ENCODE measurements at places on chromosomes 3 and 15. TPM values are rescaled to one million over a fixed set of nuclear protein-coding genes. Genes with fewer than 3 reads are reported as not detected.
A peak's percentile ranks its signal among the peaks of the same experiment; 100 is the strongest.

GRCh38 chr3:156366559-156366958, 188.4 kb downstream of the SSR3 start:
- H3K27me3 ChIP-seq: peaks cover 14% of the 10 kb centered on the region
- no peaks in the 10 kb centered on the region for H3K36me3 ChIP-seq
- no peak for DNase-seq
- no peaks in the 10 kb centered on the region for H3K4me1 ChIP-seq
- no peak overlapping the region for H3K4me3 ChIP-seq

Gene SPRED1
- 29.6 TPM for total RNA-seq

- H3K4me1 ChIP-seq: no peaks in the 10 kb centered on the region
- no peaks in the 10 kb centered on the region for H3K36me3 ChIP-seq
- H3K4me3 ChIP-seq: no peak overlapping the region
- H3K27me3 ChIP-seq: no peaks in the 10 kb centered on the region
- no peak overlapping the region for H3K27ac ChIP-seq
These were observed 641.9 kb downstream of the OTOL1 start for GRCh38 chr3:162138509-162138908.

Gene EDEM1
- 44.6 TPM for total RNA-seq

DNA sequence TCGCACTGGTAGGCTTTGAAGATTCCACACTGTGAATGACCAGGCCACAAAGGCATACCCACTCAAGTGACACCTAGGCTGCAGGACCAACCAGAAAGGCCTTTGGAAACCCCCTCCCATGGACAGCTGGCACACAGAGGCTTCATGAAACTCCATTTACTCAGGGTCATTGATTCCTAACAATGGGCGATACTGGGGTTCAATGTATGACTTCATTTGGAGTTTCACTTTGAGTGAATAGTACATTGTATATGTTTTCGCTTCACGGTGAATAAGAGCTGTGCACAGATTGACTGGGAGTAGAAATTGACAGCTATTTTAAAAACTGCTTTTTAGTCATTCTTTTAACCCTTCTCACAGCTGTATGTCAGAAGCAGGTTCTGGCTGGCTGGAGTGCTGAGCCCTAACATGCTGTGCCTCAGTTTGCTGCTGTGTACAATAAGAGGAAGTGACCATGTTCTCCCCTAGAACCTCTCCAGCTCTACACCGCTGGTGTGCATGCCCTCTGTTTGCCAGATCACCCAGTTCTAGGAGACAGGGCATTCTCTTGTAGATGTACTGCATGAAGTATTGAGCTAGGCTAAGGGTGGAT, 15.4 kb upstream of the CX3CR1 start:
- no peak for DNase-seq
- no peak overlapping the region for H3K4me3 ChIP-seq
- H3K27ac ChIP-seq: no peak overlapping the region
- H3K36me3 ChIP-seq: no peaks in the 10 kb centered on the region
- H3K27me3 ChIP-seq: no peaks in the 10 kb centered on the region

- no peak for DNase-seq
- no peaks in the 10 kb centered on the region for H3K36me3 ChIP-seq
- H3K4me3 ChIP-seq: no peak overlapping the region
- no peak overlapping the region for H3K27ac ChIP-seq
- no peaks in the 10 kb centered on the region for H3K27me3 ChIP-seq
These were observed 99.5 kb downstream of the ZNF621 start for GRCh38 chr3:40624189-40624769.

DNA sequence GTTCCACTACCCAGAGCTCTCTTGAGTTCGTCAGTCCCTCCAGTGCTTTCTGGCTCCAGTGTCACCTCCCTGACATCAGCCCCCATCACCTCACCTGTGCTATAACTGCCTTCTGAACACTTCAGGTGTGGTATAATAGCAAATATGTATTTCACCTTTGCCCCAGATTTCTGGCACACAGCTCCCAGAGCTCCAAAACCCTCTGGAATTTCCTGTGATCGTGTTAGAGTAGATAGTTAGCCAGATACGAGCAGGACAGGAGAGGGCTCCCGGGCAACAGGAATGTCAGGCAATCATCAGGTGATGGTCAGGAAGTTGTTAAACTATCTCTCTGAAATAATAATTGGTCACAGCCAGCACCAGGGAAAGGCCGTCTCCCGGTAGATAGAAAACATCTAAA, 22.6 kb upstream of the LIMD1 start:
- no peak overlapping the region for H3K27ac ChIP-seq
- H3K4me1 ChIP-seq: no peaks in the 10 kb centered on the region
- no peaks in the 10 kb centered on the region for H3K36me3 ChIP-seq

DNA sequence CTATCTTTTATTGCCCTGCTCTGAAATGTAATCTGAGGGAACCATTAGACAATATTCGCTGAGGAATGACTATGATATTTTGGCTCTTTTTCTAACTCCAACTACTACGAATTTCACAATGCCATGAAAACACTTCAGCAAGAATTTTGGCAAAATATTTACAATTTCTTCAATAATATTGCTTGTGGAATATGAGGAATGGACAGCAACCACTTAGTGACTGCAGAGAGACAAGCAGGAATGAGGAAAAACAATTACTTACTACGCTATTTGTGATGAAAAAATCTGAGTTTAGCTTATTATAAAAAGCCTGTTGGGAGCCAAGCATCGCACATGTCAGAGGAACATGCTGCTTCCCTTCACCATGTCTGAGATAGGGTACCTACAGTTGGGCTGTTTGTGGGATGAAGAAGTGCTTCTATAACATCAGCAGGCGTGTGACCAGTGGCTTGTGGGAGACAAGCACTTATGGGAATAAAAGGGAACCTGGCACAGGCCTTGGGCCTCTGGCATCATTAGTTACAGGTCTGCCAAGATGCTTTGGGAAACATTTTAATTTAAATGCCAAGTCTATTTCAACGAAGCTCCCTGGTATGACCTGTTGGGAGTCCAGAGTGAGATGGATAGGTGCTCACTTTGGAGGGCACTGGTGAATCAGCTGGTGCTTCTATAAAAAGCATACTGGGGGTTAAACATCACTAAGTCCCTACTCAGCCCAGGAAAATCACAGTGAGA, 2.7 kb upstream of the PLCL2 start:
- no peak overlapping the region for H3K27ac ChIP-seq
- no peak for DNase-seq
- no peaks in the 10 kb centered on the region for H3K4me1 ChIP-seq
- H3K27me3 ChIP-seq: no peaks in the 10 kb centered on the region
- H3K4me3 ChIP-seq: no peak overlapping the region

Gene TF
- total RNA-seq: 9.5 TPM

DNA sequence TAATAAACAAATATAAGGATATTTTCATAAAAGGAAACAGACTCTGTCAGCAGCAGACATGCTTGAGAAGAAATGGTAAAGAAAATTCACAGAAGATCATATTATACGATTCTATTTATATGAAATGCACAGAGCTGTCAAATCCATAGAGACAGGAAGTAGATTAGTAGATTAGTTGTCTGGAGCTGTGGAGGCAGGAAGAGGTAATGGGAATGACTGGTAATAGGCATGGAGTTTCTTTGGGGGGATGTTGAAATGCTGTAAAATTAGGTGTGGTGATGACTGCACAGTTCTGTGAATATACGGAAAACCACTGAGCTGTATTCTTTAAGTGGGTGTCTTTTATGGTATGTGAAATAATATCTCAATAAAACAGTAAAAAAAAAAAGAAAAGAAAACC, 35.3 kb downstream of the CEP152 start:
- no peaks in the 10 kb centered on the region for H3K4me1 ChIP-seq
- no peaks in the 10 kb centered on the region for H3K27me3 ChIP-seq
- H3K36me3 ChIP-seq: peaks cover 5% of the 10 kb centered on the region
- no peak overlapping the region for H3K27ac ChIP-seq

DNA sequence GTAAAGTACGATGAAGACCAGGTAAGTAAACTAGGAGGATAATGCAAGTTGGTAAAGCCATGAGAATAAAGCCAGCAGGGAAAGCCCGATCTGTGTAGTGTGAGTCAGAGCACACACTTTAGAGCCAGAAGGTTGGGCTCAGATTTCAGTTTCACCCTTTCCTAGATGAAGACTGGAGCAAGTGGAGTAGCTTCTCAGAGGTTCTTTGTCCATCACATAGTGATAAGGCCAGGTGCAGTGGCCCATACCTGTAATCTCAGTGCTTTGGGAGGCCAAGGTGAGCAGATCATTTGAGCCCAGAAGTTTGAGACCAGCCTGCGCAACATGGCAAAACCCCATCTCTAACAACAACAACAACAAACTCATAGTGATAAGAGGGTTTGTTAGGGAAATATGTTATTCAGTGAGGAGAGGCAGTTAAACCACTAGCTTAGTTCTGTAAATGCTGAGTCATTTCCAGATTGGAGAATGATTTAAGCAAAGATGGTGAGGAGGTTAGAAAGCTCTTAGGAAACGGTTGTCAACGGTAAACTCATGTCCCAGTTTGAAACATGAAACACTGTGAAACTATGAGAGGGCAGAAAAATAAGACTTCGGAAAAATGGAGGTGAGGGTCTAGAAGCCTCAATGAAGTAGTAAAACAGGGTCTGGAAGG, 39.0 kb downstream of the IL12A start:
- H3K4me1 ChIP-seq: no peaks in the 10 kb centered on the region
- H3K4me3 ChIP-seq: no peak overlapping the region
- no peaks in the 10 kb centered on the region for H3K36me3 ChIP-seq
- no peaks in the 10 kb centered on the region for H3K27me3 ChIP-seq
- H3K27ac ChIP-seq: no peak overlapping the region
- DNase-seq: no peak

- no peaks in the 10 kb centered on the region for H3K36me3 ChIP-seq
- no peak overlapping the region for H3K27ac ChIP-seq
- DNase-seq: no peak
These were observed 175.4 kb upstream of the NR2E3 start for GRCh38 chr15:71634820-71635560.

DNA sequence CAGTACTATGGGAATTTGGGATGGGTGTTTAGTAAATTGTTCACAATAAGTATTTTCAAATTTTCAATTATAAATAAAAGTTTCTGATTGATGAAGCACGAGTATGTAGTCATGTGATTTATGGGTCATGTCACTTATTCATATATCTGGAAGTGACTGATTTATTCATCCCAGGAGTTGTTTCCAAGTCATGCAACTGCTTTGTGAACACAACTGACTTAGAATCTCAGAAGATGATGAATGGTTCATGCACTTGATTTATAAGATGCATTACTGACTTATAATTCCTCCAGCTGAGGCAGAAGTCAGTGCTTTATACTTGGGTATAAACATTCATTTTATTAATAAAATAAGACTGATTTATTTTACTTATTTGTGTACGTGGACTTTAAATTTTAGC, 137.8 kb upstream of the CBLB start:
- no peak overlapping the region for H3K4me3 ChIP-seq
- DNase-seq: no peak
- no peaks in the 10 kb centered on the region for H3K4me1 ChIP-seq
- H3K27me3 ChIP-seq: no peaks in the 10 kb centered on the region
- no peak overlapping the region for H3K27ac ChIP-seq

DNA sequence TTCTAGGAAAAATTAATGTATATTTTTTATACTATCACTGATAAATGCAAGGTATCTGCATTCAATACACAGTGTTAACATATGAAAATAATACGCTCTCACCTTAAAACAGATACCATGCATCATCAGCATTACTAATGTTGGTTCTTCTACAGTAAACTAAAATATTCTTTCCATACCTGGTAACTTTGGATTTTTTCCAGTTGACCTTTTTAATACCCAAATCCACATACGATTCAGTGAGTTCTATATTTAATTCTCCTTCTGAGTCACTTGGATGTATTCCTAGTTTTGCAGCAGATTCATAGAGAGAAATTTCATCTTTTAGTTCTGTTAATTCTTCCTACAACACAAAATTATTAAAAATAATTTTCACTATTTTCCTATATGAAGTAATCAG, 29.9 kb downstream of the CEP152 start:
- no peak overlapping the region for H3K4me3 ChIP-seq
- H3K4me1 ChIP-seq: no peaks in the 10 kb centered on the region
- H3K36me3 ChIP-seq: peaks cover 18% of the 10 kb centered on the region
- H3K27me3 ChIP-seq: no peaks in the 10 kb centered on the region

Gene CDHR4
- not detected for total RNA-seq

GRCh38 chr3:126936853-126937425, 46.0 kb upstream of the PLXNA1 start:
- H3K36me3 ChIP-seq: no peaks in the 10 kb centered on the region
- no peak for DNase-seq
- no peak overlapping the region for H3K4me3 ChIP-seq
- no peaks in the 10 kb centered on the region for H3K27me3 ChIP-seq
- H3K4me1 ChIP-seq: peaks cover 19% of the 10 kb centered on the region

- no peaks in the 10 kb centered on the region for H3K4me1 ChIP-seq
- no peak for DNase-seq
- peak within 1 kb of the TSS; percentile 45 for H3K4me3 ChIP-seq
- no peak within 1 kb of the TSS for H3K27ac ChIP-seq
- H3K27me3 ChIP-seq: no peaks in the 10 kb centered on the region
These were observed at the start of gene ROBO1 for GRCh38 chr3:79767905-79768267. ROBO1 (minus strand) TSS chr3:79767998.

DNA sequence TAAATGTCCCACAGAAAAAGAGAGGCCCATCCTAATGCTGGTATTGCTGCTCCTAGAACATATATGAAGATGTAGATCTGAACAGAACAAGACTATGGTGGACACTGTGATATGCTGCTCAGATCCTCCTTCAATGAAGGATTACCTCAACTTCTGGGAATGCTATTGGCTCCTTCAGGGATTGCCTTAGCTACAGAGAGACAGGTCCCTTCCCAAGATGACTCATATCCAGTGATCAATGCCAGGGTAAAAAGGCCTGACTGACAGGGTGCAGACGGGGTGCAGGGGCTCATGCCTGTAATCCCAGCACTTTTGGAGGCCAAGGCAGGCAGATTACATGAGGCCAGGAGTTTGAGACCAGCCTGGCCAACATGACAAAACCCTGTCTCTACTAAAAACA, 20.5 kb upstream of the STAG1 start:
- H3K4me1 ChIP-seq: no peaks in the 10 kb centered on the region
- H3K4me3 ChIP-seq: no peak overlapping the region
- H3K27me3 ChIP-seq: no peaks in the 10 kb centered on the region
- no peaks in the 10 kb centered on the region for H3K36me3 ChIP-seq
- H3K27ac ChIP-seq: no peak overlapping the region

Gene PLA2G4D
- total RNA-seq: not detected

Gene TMEM158
- 7.3 TPM for total RNA-seq

DNA sequence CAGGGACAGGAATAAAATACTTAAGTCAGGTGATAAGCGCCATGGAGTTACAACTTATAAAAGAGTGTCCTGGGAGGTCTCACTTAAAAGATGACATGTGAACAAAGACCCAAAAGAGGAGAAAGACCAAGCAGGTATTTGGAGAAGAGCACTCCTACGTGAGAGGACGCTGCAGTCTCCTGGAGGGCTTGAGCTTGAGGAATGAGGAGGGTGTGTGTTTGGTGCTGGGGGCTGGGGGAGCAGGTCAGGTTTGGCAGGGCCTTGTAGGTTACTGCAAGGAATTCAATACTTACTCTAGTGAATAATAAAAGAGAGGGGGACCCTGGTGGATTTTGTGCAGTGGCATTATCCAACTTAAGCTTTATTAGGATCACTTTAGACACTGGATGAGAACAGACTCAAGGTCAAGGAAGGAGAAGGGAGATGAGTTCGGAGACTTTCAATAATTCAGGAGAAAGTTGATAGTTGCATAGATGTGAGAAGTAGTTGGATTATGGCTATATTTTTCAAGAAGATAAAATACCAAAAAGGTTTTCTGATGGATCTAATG, 32.4 kb downstream of the TNIK start:
- DNase-seq: no peak
- no peaks in the 10 kb centered on the region for H3K4me1 ChIP-seq
- no peak overlapping the region for H3K4me3 ChIP-seq
- peaks cover 15% of the 10 kb centered on the region for H3K27me3 ChIP-seq
- no peaks in the 10 kb centered on the region for H3K36me3 ChIP-seq

Gene HES1
- total RNA-seq: 28.5 TPM
